ENCODE measurements at places on chromosomes 1 and 21.

GRCh38 chr1:226422478-226422877, 14.6 kb upstream of the PARP1 start:
- no peak for DNase-seq

DNA sequence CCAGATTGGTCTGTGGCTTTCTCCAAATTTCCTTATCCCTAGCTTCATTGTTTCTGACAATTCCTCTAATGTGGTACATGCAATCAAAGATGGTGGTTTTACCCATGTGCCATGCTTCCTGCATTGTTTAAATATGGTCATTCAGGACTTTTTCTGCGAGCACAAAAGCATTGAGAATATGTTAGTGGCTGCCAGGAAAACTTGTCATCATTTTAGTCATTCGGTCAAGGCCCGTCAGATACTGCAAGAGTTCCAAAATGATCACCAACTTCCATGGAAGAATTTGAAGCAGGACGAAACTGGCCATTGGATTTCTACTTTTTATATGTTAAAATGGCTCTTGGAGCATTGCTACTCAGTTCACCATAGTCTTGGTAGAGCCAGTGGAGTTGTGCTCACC, 3.7 kb downstream of the ZBED6 start:
- DNase-seq, result no peak

DNA sequence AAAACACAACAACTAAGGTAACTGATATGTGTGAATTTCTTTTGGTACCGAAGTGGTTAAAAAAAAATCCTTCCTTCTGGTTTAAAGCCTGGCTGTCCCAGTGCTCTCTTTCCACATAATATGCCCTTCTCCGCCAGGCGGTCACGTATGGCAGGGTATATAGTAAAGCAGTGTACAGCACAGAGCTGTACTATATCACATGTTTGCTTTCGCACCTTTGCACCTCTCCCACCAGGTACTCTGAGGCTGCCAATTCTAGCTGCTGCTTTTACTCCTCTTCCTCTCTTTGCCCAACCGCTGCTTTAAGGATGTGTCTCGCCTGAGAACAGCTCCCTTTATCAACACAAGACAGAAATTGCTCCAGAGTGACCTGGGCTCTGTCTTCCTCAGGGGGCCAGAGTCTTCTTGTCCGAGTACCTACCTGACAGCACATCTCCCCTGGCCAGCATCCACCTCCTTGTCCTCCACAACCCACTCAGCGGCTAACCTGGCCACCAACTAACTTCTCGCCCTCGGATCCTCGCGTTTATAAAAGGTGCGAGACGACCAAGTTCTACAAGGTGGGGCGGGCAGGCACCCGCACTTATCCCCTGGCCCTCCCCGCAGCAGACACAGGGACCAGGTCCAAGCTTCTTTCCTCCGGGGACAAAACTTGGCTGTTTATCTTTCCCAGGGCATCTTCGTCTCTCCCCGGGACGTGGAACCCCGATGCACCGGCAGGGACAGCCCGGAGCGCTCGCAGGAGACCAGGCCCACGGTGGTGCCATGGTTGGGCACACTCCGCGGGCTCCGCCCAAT, 1.6 kb downstream of the COLGALT2 start:
- no peak for DNase-seq

DNA sequence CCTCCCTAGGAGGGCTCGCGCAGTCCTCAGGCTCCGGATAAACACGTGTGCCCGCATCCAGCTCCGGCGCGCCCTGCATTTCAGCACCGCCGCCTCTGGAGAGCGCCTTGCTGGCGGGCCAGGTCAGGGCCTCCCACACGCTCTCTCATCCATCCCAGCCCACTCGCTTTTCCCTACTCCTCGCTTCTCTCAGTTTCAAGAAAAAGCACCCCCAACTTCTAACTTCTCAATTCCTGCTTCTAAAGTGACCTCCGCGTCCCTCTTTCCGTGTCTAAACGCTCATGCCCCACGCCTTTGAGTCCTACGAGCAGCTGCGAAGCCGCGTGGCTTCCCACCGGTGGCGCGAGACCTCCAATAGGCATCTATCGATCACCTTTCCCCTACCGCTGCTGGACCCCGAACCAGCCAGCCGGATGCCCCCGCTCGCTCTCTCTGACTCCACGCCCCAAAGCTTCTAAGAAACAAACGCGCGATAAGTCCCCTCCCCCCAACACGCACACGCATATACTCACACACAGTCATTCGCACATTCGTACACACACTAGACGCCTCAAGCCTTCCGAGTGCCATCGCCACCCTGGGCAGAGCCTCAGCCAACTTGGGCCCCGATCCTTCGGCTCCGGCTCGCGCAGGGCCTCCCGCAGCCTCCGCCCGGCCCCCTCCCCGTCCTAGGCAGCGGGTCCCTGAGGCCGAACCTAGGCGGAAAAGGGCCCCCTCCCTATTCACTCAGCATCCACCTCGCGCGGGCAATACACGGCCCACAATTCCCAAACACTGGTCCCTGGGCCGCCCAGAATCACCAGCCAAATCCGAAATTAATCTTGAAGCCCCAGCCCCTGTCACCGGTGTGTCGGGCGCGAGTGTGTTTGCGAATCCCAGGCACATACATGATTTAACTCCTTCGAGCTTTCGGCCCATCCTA, 1.1 kb downstream of the NMNAT2 start:
- no peak for DNase-seq

DNA sequence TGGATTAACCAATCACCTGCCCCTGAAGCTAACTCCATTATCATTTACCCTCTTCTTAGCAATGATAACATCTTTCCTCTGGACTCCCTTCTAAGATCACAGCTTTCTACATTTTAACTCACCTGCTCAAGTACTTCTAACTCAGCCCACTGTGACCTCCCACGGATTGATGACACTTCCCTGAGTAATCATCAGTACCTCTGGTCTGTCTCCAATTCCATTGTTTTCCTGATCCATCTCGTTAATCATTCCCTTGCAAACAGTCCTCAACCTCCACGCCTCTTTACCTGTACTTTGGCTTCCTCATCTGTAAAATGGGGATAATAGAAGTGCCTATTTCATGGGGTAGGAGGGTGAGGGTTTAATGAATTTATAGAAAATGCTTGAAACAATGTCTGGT, 195.3 kb upstream of the APP start:
- peak; percentile 40 for DNase-seq

- no peak for DNase-seq
Measured at GRCh38 chr1:58780411-58780810, 3.4 kb downstream of the JUN start.

DNA sequence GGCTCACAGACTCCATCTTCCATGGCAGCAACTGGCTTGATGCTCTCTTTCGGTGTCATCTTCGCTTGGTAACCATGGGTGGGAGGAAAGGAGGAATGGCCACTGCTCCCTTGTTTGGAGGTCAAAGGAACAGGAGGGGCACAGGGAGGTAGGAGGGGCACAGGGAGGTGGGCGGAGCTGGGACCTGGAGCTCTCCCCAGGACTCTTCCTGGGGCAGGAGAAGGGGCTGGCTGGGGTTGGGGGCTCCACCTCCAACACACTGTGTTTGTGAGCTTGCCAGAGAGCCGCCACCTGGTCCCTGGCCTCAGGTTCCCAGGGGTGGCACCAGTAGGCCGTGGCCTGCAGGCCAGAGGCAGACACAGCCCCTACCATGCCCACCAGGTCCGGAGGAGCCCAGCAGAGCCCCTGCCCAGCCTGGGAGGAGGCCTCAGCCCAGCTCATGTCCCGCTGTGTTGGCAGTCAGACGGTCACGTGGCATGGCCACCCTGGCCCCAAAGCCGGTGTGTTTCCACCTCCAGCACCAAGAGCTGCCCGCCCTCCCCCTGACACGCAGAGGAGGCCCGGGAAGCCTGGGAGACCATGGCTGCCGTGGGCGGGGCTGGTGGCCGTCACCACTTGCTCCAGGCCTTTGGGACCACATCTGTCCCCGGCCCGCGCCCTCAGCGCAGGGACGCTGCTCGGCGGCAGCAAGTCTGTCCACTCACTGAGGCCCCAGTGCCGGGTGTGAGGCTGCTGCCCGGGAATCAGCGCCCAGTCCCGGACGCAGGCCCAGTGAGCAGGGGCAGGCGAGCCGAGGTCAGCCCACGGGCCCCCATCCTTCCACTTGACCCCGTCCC, 73.9 kb downstream of the MORN1 start:
- no peak for DNase-seq

- no peak for DNase-seq
Measured at GRCh38 chr1:217369271-217369981, 261.5 kb downstream of the GPATCH2 start.

- no peak for DNase-seq
Measured at GRCh38 chr1:42676534-42677087, 5.6 kb upstream of the YBX1 start.

DNA sequence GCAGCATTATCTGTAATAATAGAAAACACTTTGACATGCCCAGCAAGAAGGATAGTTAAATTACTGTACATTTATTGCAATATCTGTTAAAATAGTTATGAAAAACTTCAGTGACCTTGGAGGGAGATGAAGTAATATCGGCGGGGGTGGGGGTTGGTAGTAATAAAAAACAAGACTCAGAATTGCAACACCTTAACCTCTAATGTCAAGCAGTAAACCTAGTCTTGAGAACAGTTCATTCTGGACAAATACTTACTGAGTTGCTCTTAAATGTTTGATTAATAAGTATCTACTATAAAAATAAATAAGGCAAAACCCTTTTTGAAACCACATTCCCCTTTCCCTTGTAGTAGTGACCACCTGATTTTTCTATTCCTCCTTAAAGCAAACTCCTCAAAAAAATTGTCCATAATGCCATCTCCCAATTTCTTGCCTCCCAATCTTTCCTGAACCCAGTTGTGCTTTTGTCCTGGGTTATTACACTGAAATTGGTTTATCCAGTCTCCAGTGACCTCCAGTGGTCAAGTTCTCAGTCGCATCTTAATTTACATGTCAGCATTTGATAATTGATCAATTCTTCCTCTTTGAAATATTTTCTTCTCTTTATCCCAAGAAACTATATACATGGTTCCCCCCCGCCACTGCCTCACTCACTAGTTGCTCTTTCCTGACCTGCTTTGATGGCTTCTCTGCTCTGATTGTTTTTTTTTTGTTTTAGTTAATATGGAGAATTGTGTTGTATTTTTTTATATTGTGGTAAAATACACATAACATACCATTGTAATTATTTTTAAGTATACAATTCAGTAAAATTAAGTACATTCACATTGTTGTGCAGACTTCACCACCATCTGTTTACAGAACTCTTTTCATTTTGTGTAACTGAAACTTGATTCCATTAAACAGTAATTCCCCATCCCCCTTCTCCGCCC, 36.8 kb downstream of the RAP1A start:
- DNase-seq, result peak; percentile 52

DNA sequence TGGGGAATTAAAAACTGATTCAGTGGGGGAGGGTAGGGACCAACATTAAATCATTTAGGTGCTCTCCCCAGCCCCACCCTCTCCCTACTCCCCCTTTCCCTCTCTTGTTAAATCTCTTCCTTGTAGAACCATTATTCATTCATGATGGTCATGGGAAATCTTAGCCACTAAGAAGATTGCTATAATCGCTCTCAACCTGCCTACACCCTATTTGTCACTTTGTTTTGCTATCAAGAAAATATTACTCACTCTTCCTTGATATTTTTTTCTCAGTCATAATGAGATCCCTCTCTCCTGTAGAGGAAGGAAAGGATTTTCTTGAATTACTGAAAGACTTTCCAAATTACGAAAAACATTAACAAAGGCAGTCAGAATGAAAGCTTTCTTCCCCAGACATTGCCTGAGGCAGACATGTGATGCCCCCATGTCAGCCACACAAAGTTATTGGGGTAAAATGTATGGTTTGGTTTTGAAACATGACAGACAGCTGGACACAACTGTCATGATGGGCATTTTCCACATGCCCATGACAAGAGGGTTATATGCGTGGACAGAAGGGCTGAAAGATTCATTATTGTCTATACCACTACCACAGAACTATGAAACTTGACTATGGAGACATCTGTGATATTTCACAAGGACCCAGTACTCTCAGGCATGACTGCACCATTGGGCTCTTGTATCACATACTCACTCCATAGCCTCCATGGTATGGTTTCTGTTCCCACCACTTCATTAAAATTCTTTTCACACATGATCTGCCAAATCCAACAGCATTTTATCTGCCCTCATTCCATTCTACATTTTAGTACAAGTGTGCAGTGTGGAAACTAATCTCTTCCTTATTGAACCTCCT, 420.1 kb downstream of the DISC1 start:
- no peak for DNase-seq

- DNase-seq, result peak; percentile 50
Measured at GRCh38 chr1:244065960-244066388, 14.9 kb downstream of the ZBTB18 start.

DNA sequence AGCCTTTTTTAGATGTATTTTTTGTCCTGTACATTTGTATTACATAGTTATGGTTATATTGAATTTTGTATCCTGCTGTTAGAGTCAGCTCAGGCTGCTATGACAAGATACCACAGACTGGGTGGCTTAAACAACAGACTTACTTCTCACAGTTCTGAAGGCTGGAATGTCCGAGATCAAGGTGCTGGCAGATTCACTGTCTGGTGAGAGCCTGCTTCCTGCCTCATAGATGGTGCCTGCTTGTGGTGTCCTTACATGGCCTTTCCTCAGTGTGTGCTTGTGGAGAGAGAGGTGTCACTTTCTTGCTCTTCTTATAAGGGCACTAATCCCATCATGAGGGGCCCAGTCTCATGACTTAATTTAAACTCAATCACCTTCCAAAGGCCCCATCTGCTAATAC, 23.1 kb upstream of the MYSM1 start:
- no peak for DNase-seq

DNA sequence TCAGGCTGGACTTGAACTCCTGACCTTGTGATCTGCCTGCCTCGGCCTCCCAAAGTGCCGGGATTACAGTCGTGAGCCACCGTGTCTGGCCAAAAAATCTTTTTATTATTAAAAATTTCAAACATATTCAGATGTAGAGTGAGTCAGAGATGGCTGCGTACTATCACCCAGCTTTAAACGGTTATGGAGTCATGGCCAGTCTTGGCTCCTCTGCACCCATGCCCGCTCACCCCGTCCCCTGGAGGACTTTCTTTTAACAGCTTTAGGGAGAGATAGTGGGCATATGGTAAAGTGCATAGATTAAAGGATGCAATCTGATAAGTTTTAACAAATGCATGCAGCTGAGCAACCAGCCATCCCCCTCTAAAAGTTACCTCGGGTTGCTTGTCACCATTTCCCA, 51.8 kb downstream of the TNFRSF8 start:
- DNase-seq, result no peak

DNA sequence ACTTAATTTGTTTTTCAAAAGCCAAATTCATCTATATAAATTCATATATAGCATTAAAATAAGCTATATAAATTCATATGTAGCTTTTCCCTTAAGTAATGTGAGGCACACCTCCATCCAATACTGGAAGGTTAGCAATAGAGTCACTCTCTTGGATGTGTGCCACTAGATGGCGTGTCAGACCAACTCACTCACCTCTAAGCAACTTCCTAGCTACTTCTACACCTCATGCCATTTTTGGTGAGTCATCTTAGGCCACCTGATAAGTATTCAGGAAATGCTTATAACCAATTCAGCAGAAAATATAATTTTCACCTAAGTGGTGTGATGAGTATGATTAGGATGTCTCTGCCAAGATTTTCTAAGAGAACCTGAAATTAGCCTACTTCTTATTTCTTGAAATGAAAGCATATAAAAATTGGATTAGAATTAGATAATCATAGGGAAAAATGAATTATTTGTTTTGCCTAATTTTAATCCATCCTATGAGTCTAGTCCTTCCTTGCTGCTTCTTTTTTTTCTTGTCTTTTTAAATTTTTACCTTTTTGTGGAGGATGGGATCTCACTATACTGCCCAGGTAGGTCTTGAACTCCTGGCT, 34.4 kb upstream of the TADA1 start:
- peak; percentile 89 for DNase-seq

- no peak for DNase-seq
Measured at GRCh38 chr1:22864886-22865285, 107.8 kb downstream of the LACTBL1 start.

Data from RCC 7860 (cell line).